ENCODE measurements at places on chromosomes 11 and 22.

DNA sequence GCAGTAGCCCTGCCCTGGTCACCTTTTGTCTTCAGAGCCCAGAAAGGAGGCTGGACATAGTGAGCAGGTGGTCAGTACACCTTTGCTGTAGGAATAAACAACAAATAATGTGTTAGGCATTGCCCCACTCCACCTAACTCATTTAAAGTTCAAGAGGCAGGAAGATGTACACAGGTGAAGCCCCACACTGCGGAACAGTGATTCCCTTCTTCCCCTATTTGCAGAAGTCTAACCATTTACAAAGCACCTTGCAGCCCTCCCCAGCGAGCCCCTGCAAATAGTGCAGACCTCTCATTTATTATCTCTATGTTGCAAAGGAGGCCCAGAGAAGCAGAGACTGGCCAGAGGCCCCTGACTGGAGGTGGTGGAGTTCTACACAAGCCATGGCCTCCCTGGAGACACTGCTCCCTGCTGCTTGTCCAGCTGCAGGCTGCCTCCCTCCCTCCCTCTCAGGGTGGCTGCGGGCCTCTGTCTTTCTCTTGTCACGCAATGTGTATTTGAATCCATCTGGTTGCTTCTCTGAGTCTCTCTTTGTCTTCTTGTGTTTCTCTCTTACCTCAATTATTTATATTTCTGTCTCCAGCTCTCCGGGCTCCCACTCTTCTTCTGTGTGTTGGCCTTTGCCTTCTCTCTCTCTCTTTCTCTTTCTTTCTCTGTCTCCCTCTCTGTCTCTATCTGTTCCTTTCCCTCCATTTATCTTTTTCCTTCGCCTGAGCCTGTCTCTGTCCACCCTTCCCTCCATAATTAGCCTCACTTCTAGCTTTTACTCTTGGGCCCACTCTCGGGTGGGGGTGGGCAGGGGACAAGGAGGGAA is 59.1 kb upstream of the PRDM11 start:
- H3K36me3 ChIP-seq = no peaks in the 10 kb centered on the region
- no peak overlapping the region for H3K27ac ChIP-seq
- no peaks in the 10 kb centered on the region for H3K27me3 ChIP-seq
- no peak for DNase-seq
- H3K4me1 ChIP-seq = no peaks in the 10 kb centered on the region

- no peak overlapping the region for H3K4me3 ChIP-seq
- DNase-seq = no peak
- H3K27me3 ChIP-seq = no peaks in the 10 kb centered on the region
- no peaks in the 10 kb centered on the region for H3K4me1 ChIP-seq
- H3K27ac ChIP-seq = no peak overlapping the region
These were observed 186.8 kb downstream of the SOX6 start for GRCh38 chr11:16169541-16169940.

DNA sequence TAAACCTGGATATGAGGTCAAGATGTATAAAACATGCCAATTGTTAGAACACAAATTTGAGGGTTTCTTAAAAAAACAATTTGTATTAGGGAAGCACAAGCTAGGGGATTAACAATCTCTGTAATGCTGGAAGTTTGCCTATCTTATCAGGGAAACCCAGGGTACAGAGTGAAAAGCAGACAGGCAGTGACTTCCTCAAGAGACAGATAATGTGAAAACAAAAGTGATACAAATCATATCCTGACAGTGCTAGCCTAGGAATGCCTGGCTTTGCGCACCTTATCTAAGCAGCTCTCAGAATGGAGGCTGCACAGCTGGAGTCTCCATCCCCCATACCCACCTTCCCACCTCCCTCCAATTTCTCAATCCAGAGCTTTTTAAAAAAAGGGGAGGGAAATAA is 22.5 kb upstream of the RBX1 start:
- H3K27ac ChIP-seq = no peak overlapping the region
- H3K27me3 ChIP-seq = no peaks in the 10 kb centered on the region
- no peaks in the 10 kb centered on the region for H3K4me1 ChIP-seq
- H3K4me3 ChIP-seq = no peak overlapping the region
- H3K36me3 ChIP-seq = peaks cover 4% of the 10 kb centered on the region

DNA sequence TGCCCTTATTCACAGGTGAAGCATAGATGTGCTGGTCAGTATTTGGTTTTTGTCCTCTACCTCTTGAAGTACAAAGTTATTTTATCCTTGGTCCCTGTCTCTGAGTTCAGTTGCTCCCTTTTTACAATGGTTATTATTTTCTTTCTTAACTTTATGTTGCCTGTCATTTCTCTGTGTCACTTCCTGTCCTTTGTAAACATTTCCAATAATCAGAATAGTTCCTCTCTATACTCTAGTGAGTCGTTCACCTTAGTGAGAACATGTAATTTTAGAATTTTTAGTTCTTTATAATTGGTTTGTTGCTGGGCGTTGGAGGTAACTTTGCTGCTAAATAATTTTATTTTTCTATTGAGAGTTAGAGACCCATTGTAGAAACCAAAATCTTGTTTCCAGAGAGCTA is 16.0 kb downstream of the CSTPP1 start:
- DNase-seq = no peak
- H3K27ac ChIP-seq = no peak overlapping the region
- no peaks in the 10 kb centered on the region for H3K4me1 ChIP-seq
- H3K4me3 ChIP-seq = no peak overlapping the region

- peaks cover 38% of the 10 kb centered on the region for H3K4me1 ChIP-seq
- H3K4me3 ChIP-seq = peak within 1 kb of the TSS; percentile 71
- no peaks in the 10 kb centered on the region for H3K36me3 ChIP-seq
- no peak for DNase-seq
- peak within 1 kb of the TSS; percentile 94 for H3K27ac ChIP-seq
- H3K27me3 ChIP-seq = no peaks in the 10 kb centered on the region
These were observed at the start of gene PIM3 for GRCh38 chr22:49960159-49961004. Gene PIM3 (plus strand): TSS chr22:49960772. CDS start chr22:49960948, 176 bp downstream.

- no peaks in the 10 kb centered on the region for H3K27me3 ChIP-seq
- H3K27ac ChIP-seq = no peak overlapping the region
- no peak overlapping the region for H3K4me3 ChIP-seq
- no peak for DNase-seq
- H3K4me1 ChIP-seq = peaks cover 6% of the 10 kb centered on the region
These were observed 158.8 kb downstream of the COMMD9 start for GRCh38 chr11:36130401-36130800.

DNA sequence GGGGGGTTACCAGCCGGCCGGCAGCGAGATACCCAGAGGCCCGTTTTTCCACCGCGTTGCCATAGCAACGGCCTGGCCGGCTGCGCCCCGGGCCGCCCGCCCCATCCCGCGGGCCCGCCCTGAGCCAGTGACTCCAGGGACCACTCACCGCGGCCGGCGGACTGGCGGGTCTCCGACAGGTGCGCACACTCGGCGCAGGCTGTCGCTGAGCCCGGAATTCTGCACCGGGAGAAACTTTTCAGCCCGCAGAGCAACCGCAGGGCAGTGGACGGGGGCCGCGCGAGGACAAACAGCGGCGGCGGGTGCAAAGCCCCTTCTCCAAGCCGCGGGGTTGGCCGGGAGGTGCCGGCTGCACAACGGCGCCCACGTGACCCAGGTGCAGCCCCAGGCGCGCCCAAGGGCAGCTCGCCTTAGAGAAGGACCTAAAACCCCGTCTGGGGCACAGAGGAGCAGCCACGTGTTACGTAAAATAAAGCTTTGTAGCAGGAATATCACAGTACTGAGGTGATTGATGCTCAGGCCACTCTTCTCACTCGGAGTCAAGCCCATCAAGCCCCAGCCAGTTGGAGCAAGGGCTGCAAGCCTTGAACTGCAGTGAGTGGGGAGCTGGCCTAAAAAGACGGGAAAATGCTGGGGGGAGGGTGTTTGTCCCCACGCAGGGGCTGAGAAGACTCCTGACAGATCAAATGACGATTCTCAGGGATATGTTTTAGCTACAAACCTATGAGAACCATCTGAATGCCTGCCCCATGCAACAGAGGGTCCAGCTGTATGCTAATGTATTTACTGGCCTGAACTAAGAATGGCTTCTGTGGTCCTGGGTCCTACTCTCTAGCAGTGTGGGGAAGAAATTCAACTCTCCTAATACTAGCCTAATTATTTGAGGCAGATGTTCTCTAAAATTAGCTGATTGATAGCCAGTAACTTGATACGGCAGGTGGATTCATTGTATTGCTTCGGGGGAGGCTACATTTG is at the start of gene STK33:
Gene STK33, minus strand, starts transcription at position 294 of the 975 bp plus-strand sequence. CDS start 119,323 bp downstream, outside the sequence.
- peaks cover 6% of the 10 kb centered on the region for H3K4me1 ChIP-seq
- peaks cover 60% of the 10 kb centered on the region for H3K27me3 ChIP-seq
- H3K27ac ChIP-seq = no peak within 1 kb of the TSS
- H3K4me3 ChIP-seq = peak within 1 kb of the TSS; percentile 52
- H3K36me3 ChIP-seq = no peaks in the 10 kb centered on the region

DNA sequence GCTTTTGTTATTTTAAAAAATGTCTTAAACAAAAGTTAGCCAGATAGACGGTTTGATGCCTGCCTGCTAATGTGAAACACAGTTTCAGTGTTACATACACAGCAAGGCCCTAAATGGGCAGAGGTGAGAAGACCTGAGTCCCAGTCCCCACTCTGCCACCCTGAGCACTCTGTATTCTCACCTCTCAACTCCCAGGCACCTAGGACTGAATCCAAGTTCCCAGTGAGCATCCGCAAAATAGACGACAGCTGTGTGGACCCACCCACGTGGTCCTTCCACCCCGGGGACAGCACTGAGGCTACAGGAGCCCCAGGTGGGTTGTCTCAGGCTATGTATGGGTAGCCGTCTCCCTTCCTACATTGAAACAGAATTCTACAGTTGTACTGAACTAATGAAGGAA is 111.5 kb downstream of the RPL27A start:
- no peak overlapping the region for H3K27ac ChIP-seq
- no peak overlapping the region for H3K4me3 ChIP-seq
- DNase-seq = no peak
- no peaks in the 10 kb centered on the region for H3K36me3 ChIP-seq
- H3K4me1 ChIP-seq = no peaks in the 10 kb centered on the region

DNA sequence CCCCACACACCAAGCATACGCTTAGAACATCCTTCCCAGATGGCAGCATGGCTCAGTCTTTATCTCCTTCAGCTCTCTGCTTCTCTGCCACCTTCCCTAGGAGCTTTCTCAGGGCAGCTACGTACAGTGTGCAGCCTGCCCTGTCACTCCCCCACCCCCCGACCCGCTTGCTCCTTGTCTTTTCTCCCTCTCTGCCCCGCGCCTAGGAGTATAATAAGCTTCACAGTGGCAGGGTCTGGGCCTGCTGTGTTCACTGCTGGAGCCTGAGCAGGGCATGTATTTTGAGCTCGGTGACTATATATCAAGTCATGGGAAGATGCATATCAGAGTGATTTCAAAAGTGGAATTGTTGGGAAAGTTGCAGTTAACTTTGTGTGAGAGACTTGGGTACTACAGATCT is 55.8 kb upstream of the ADSL start:
- no peaks in the 10 kb centered on the region for H3K4me1 ChIP-seq
- DNase-seq = no peak
- H3K36me3 ChIP-seq = peaks cover 3% of the 10 kb centered on the region
- no peaks in the 10 kb centered on the region for H3K27me3 ChIP-seq

DNA sequence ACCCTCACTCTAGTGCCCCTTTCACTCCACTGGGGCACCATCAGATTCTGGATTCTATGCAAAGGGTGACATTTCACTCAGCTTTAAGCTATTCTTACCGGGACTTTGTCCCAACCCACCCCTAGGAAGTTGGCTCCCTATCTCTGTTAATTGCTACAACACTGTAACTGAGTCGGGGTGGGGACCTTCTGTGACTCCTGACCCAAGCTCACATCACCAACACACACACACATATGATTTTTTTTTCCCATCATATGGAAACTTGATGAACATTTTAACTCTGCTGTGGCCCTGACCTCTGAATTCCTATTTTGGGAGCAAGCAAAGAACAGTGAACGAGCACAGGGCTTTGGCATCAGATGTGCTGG is 16.6 kb downstream of the USH1C start:
- no peaks in the 10 kb centered on the region for H3K36me3 ChIP-seq
- no peak overlapping the region for H3K4me3 ChIP-seq
- DNase-seq = no peak
- no peak overlapping the region for H3K27ac ChIP-seq
- no peaks in the 10 kb centered on the region for H3K27me3 ChIP-seq

GRCh38 chr11:63635762-63636465 is 21.7 kb upstream of the PLAAT3 start:
- no peak overlapping the region for H3K4me3 ChIP-seq
- no peaks in the 10 kb centered on the region for H3K4me1 ChIP-seq
- no peak overlapping the region for H3K27ac ChIP-seq
- no peaks in the 10 kb centered on the region for H3K27me3 ChIP-seq
- DNase-seq = no peak
- peaks cover 19% of the 10 kb centered on the region for H3K36me3 ChIP-seq

DNA sequence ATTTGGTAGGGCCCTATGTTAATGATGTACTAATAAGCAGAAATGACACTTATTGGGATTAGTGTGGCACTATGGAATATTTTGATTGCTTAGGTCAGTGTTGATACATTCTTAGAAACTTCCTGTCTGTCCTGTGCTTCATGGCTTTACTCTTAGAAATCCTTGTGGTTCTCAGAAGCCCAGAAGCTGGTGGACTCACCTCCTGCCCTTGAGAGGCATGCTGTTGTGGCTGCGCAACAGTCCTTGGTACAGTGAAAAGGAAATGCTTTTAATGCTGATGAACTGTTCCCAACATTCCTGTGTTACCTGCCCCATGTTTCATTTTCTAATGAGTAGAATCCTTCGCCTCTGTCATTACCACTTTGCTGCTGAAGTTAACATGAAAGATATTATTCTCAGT is 52.4 kb upstream of the MYO18B start:
- H3K27me3 ChIP-seq = no peaks in the 10 kb centered on the region
- H3K4me3 ChIP-seq = no peak overlapping the region
- no peak for DNase-seq
- H3K36me3 ChIP-seq = no peaks in the 10 kb centered on the region
- H3K4me1 ChIP-seq = no peaks in the 10 kb centered on the region

- no peak overlapping the region for H3K27ac ChIP-seq
- H3K4me3 ChIP-seq = no peak overlapping the region
- no peaks in the 10 kb centered on the region for H3K36me3 ChIP-seq
- no peaks in the 10 kb centered on the region for H3K4me1 ChIP-seq
These were observed 16.3 kb downstream of the NPAT start for GRCh38 chr11:108206171-108206570.

DNA sequence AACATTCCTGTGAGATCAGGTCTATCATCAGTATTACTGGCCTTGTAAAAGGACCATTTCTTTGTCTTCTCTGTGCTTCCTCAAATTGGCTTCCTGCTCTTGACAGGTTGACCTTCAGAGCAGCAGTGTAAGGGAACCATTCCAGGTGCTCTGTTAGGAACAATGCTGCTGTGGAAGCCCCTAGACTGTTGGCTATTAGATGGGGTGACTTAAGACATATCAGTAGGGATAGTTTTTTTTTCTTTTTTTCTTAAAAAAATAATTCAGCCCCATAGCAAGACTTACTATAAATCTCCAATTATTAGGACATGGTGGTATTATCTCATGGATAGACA is 37.6 kb downstream of the COA4 start:
- no peaks in the 10 kb centered on the region for H3K27me3 ChIP-seq
- H3K36me3 ChIP-seq = no peaks in the 10 kb centered on the region
- H3K27ac ChIP-seq = no peak overlapping the region
- no peaks in the 10 kb centered on the region for H3K4me1 ChIP-seq
- DNase-seq = no peak
- H3K4me3 ChIP-seq = no peak overlapping the region

GRCh38 chr11:82754410-82754809 is 20.7 kb upstream of the FAM181B start:
- peaks cover 9% of the 10 kb centered on the region for H3K27me3 ChIP-seq
- H3K36me3 ChIP-seq = no peaks in the 10 kb centered on the region
- no peak for DNase-seq
- no peaks in the 10 kb centered on the region for H3K4me1 ChIP-seq

GRCh38 chr22:43315687-43316217 is 27.4 kb downstream of the SCUBE1 start:
- no peak overlapping the region for H3K4me3 ChIP-seq
- H3K36me3 ChIP-seq = no peaks in the 10 kb centered on the region
- no peaks in the 10 kb centered on the region for H3K4me1 ChIP-seq
- H3K27me3 ChIP-seq = no peaks in the 10 kb centered on the region
- DNase-seq = no peak

Data from Panc1 (cell line).